Lower lobe of right lung (tissue), 2 donors: ENCODE measurements at places on chromosomes 1 and 21. TPM values are rescaled to one million over a fixed set of nuclear protein-coding genes. Genes with fewer than 3 reads are reported as not detected.

GRCh38 chr1:34066166-34066565, 98.9 kb downstream of the CSMD2 start:
- no peak for DNase-seq

The PEAR1 gene
- 14.8 TPM for total RNA-seq

DNA sequence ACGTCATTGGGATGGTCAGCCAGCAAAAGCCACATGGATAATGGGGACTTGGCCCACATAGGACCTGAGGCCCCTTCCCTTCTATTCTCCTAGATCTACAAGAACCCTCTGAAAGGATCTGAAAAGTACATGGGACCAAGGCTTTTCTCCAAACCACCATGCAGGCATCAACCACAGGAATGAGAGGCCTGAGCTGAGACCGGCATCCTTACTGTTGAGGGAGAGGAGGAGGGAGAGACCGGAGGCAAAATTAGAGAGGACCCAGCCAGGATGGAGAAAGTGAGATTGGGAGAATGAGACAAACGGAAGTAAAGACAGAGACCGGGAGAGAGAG, 281.7 kb downstream of the RRAGC start:
- DNase-seq = no peak

DNA sequence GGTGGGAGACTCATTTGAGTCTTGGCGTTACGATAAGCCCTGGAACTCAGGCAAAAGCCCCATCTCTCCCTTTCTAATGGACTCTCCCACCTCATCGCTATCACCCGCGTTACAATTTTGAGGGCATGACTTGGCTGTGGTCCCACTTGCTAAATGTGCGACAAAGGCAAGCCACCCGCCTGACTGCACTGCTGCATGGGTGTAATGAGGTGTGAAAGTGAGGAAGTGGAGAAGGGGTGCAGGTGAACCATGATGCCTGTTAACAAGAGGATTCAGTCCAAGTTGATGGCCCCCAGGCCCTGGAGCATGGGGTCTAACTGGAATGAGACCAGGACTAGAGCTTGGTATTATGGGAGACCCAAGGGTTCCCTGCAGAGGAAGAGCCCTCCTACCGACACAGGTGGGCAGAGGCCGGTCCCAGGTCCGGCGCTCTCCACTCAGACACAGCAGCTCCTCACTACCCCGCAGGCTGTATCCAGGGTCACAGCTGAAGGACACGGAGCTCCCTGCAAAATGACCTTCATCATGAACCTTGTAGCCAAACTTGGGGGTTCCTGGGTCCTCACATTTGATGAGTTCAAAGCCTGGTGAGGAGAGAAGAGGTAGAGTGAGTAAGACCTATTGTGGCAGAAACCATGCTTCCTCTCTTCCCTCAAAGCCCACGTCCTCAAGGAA, 165.4 kb upstream of the HMGB4 start:
- no peak for DNase-seq

The CHRM3 gene
- total RNA-seq = 6.0 TPM

DNA sequence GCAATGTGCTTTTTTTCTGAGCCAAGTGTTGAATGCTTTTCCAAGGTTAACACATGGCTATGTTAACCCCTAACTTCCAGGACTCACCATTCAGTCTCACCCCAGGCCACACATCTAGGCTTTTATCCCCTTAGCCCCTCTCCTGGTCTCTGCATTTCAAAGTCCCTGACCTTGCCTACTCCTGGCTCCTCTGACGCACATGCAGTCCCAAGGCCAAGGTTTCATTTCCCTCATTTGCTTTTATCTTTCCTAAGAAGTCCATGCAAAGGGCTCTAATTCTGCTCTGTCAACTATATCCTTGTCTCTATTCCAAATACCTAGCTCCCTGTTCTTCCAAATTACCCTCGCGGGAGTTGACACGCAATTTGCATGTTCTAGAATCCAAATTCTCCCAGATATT, 25.4 kb downstream of the SLC30A10 start:
- DNase-seq = no peak

The SIM2 gene
- not detected for total RNA-seq

- no peak for DNase-seq
Observed at GRCh38 chr1:42933060-42933586, 25.5 kb downstream of the SLC2A1 start.

GRCh38 chr1:8702850-8703810, 114.3 kb downstream of the RERE start:
- peak; percentile 95 for DNase-seq

DNA sequence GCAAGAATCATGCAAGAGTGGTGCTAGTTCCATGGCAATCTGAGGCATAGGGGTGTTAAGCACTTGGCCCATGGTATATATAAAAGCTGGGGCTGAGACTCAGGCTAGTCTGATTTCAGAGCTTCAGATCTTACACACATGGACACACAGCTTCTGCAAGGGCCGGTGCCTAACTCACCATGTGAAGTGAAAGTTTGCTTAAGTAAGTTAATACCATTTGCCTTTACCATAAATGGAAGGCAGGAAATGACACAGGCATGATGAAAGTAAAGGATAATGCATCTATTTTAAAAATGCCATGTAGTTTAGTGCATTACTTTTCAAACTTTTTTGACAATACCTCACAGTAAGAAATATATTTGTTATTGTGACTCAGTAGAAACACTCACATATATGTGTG, 122.6 kb downstream of the KCNJ6 start:
- no peak for DNase-seq

DNA sequence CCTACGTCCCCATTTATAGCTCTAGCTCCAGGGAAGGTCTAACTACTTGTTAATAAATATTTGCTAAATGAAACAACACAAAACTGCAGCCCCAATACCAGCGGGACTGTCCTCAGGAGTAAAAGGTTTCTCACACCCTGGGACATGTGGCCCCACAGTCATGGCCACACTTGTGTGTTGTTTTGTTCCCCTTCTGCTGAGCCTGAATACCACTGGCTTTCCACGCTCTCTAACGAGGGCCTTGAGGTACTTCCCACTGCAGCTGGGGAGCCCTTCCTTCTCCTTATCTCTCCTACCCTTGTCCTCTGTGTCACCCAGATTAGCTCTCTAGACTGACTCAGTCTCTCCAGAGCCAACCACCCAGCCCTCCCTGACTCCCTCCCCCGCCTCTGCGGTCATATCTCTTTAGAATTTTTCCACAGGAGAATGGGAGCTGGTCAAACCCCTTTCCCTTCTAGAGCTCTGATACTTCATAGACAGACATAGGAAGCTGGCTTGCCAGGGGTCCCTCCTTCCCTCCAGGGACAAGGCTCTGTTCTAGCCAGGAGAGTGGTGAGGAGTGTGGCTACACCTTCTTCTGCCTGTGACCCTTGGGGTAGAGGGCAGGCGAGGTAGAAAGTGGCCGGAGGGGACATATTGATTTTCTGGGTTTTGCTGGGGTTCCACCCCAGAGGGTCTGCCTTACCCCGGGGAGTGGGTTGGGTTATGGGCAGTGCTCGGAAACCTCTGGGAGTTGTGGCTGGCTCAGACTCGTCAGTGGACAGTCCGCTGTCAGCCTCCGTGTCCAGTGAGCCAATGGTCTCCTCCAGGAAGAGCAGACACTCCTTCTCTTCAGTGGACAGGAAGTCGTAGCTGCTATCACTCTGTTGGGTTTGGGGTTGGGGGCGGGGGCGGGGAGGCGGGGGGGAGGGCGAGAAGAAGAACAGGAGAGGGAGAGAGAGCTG, 8.1 kb downstream of the C1orf116 start:
- no peak for DNase-seq

GRCh38 chr1:43509007-43509739, 21.5 kb upstream of the PTPRF start:
- DNase-seq = no peak

- no peak for DNase-seq
Observed at GRCh38 chr1:180358649-180359048, 128.6 kb downstream of the LHX4 start.

DNA sequence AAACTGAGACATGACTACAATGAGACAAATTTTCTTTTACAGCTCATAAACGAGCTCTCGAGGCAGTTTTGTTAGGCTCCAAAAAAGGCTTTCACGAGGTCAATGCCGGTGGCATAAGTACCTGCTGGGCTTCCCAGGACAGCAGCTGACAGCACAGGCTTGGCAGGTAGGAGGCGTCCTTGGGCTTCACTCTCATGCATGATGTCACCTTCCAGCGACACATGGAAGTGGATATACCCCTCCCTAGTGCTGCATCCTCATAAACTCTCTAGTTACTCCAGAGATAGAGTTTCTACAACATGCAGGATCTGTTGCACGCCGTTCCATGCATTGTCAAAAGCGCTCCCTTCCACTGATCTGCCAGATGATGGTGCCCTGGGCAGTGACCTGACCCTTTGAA, 112.5 kb upstream of the PAXBP1 start:
- no peak for DNase-seq

- DNase-seq = no peak
Observed at GRCh38 chr1:161187311-161187710, 10.0 kb upstream of the B4GALT3 start.

DNA sequence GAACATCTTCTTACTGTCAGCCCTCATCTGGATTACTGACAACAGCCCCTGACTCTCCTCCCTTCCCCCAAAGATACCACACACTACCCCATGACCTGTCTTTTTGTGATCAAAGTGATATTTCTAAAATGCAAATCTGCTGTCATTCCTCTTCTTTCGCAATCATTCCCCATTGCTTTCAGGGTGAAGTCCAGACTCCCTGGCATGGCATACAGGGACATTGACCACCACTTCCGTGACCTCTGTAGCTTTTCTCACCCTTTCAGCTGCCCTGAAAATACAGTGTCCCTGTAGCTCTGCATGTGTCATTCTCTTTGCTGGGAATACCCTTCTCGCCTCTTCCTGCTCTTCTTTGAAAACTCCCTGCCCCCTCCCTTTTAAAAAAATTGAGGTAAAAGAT, 4.1 kb downstream of the SERINC2 start:
- DNase-seq = no peak

- no peak for DNase-seq
Observed at GRCh38 chr1:208933984-208934525, 649.5 kb upstream of the CAMK1G start.

The TAS1R1 gene
- 0.27 TPM for total RNA-seq

DNA sequence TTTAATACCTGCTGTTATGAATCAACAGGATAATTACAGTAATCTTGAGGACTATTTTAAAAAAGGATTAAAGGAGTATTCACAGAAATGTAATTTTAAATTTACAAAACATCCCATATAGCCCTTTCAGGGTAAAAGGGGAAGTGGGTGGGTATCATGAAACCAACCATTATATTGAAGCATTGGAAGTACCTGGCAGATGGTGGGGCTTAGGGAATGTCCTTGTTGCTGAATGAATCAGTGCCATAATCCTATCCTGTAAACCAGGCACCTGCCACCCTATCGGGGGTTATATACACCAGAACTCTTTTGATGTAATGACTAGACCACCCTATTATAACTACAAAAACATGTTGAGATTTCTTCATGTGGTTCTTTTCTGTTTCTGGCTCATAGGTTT, 30.4 kb downstream of the CDC14A start:
- no peak for DNase-seq

DNA sequence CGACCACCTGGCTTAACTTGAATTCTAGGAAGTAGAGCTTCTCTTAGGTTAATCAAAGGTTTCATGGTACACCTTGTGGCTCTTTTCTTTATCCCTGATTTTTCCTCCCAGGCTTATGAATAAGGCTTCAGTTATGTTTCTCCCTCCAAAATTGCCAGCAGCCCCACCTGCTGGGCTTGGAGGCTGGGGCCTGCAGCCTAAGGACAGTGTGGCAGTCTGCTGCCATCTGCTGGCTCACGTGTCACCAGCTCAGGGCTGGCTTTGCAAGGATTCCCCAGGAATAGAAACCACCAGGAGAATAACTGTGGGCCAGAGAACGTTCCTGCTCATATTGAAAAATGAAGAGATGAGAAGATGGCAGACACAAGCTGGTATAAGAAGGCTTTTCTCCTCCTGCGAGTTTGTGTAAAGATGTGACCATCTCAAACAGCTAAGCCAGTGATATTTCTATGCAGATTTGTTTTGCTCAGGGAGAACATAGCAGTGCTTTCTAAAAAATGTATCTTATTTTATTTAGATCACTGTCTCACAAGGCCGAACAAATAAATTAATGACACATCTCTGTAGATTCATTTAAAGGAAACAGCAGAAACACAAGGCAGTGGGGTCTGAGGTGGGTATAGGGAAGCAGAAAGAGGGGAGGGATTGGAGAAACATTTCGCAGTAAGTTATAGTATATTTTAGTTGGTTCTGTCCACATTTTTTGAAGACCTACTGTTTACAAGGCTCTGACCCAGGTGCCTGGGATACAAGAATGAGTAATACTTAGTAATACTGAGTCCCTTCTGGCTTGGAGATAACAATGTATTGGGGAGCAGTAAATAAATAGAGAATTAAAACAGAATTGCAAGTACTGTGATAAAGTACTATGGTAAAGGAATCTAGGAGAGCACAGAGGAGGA, 291.1 kb upstream of the SGIP1 start:
- peak; percentile 83 for DNase-seq

The SPRR2F gene
- total RNA-seq = not detected

DNA sequence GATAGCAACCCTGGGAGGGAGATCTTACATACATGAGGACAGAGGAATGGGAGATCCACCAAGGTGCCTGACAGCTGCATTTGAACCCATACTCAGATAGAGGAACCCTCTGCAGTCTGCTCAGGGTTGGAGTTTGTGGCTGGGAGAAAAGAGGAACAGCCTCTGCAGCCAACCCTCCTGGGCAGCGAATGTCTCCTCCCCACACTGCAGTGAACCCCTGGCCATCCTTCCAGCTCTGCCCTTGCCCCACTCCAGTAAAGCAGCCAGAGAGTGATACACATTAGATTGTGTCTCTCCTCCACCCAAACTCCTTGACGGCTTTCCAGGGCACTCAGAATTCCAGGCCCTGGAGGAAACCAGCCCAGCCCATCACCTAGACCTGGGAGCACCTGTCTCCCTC, 137.7 kb downstream of the RUNX1 start:
- peak; percentile 61 for DNase-seq

The PTPRC gene
- total RNA-seq = 214 TPM

GRCh38 chr1:226884116-226884625, 13.8 kb downstream of the PSEN2 start:
- no peak for DNase-seq

GRCh38 chr21:33268737-33269441, 2.7 kb downstream of the IL10RB start:
- peak; percentile 94 for DNase-seq

DNA sequence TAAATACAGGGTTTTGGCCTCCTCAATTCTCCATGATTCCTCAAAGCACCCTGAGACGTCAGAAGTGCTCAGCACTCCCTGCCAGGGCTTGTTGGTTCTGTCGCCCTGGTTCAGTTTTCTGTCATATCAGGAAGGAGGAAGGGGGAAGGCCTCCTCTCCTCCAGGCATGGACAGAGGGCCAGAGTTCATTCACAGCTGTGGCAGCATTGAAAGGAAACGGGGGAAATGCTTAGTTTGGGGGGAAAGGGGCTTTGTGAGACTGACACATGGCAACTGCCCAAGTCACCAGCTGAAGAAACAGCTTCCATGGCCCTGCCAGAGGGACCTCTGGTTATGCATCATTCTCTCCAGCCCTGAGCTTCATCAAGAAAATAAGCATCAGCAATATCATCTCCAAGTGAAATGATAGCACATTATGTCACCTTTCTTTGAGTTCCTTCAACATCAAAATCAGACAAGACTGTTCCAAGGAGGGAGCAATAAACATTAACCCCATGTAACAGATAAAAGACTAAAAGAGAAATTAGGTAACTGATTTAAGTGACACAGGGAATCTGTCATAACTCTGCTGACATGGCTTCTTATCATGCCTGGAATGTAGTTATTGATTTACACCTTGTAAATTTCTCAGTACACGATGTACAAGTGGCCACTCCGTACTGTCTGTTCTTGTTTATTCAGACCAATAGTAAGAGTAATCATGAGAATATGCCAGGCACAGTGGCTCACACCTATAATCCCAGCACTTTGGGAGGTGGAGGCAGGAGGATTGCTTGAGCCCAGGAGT, 103.2 kb upstream of the SLC25A33 start:
- DNase-seq = no peak
